ENCODE measurements at places on chromosomes 2 and 18.

DNA sequence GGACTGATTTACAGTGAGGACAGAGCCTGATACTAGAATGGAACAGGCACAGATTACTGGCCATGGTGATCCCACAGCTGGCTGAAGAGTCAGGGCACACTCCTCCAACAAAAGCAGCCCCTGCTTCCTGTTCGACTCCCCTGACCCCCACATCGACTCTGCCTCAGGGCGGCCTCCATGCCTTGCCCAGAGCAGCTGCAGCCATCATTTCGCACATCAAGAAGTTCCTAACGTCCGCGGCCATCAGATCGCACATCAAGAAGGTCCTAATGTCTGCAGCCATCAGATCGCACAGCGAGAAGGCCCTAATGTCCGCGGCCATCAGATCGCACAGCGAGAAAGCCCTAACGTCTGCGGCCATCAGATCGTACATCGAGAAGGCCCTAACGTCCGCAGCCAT, 192.8 kb upstream of the PXDN start:
- no peak for DNase-seq

DNA sequence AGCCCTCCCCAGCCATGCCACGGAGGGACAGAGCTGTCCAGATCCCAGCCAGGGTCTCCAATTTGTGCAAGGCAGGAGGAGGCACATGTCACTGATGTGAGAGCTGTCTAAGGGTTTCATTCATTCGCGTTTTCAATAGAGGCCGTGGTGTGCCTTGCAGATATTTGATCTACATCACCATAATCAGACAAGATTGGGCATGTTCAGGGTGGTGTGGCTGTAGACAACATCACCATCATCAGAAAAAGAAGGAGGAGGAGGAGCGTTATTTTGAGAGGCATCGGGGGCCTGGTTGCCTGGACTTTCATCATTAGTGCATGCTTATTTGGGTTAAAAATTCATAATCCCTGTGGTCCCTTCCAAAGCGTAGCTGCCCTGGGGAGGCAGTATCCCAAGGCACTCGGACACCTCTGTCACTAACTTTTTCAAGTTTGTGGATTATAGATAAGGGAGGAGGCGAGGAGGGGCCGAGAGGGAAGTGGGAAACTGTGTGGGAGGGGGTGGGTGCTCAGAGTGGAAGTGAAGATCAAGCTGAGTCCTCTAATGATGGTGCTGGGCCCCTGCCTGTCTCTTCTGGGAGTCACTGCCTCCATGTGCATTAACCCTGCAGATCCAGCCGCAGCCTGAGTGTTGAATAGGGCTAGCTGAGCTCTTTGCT, 194.1 kb downstream of the CTIF start:
- no peak for DNase-seq

- DNase-seq: no peak
Measured at GRCh38 chr2:207014424-207014823, 75.1 kb downstream of the CPO start.

DNA sequence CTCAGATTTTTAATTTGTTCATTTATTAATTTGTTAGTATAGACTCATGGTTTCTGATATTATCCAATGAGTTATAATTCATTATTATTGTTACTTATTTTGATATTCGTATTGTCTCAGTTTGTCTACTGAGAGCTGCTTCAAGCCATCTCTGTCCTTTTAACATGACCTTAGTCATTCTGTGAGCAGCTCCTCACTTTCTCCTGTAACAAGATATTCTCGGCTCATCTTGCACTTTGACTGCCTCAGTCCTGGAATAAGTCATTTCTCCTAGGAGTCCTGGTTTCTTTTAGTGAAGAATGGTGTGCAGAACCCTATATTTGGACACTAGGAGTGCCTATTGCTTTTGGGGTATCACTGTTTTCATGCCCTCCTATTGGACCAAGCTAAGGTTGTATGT, 13.2 kb downstream of the ASB1 start:
- no peak for DNase-seq

DNA sequence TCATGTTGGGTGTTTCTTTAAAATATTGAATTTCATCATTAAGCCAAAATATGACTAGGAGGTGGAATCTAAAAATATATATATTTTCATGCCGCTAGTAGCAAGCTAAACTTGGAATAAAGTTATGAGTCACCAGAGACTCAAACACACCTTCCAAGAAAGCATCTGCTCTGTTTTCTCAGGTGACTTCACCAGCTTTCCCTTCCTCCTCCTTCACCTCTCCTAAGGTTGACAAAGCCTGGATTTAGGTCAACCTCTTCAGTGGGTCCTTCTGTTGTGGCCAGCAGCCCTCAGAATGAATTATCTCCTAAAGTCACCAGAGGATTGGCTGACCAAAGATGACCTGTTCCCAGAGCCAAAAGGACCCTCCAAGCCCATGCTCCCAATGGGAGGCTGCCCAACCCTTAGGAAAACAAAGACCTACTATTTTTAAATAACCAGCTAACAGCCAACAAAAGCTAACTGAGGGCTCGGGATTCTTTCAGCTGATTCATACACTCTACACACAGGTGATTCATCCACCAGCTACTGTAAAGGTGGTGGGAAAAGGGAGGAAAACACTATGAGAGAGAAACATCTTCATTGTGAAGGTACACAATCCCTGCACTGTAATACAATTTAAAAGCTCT, 113.9 kb downstream of the MYO5B start:
- no peak for DNase-seq

- no peak for DNase-seq
Measured at GRCh38 chr2:224354632-224355211, 47.2 kb downstream of the FAM124B start.

DNA sequence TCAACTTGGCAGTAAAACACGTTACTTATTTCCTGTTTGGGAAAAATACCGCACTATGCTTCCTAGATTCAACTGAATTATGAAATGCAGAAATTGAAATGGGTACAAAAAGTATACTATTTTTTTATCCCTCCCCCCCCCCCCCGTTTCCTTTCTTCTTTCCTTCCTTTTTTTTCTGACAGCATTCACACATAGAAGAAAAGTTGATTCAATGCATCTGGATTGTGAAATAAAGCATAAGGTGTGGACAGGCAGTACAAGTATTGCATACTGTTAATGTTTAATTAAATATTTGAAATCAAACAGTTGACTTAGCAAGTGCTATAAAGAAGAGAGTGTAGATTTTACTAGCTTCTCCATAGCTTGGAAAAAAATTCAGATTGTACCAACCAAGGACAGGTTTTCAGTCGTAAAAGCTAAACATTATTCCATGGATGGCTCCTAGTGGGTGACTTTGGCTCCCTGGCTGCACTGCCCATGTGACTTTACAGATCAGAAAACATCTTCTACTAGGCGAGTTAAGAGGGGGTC, 21.6 kb upstream of the AGFG1 start:
- DNase-seq: no peak

DNA sequence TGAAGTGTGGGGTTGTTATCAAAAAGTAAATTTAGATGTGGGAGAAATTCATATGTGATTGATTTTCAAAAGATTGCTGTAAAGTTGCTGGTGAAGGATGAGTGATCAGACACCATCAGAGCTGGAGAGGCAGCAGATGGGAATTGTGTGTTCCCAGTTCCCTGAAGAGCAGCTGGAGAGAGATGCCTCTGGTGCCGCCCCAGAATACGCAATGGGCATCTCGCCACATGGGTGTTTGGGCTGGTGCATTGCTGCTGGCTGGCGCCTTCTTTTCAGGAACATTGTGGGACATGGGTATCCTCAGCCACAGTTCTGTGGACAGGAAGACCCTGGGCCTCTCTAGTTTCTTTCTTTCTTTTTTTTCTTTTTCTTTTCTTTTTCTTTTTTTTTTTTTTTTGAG, 11.9 kb downstream of the ATG4B start:
- DNase-seq: no peak

DNA sequence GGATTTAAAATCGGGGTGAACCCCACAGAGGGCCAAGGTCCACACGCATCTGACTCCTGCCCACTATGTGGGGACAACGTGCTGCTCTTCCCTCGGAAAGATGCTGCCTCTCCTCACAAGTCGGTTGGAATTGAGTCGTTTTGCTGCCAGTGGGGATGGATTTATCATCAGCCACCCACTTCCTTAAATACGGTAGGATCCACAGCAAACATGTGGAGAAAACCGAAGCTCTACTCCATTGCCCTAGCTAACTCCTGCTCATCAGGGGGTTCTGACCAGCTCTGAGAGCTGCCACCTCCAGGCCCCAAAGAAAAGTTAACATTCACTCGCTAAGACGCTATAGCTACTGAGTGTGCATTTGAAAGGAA, 80.9 kb downstream of the CHRNA1 start:
- no peak for DNase-seq

GRCh38 chr2:158955842-158956365, 12.5 kb upstream of the TANC1 start:
- no peak for DNase-seq

DNA sequence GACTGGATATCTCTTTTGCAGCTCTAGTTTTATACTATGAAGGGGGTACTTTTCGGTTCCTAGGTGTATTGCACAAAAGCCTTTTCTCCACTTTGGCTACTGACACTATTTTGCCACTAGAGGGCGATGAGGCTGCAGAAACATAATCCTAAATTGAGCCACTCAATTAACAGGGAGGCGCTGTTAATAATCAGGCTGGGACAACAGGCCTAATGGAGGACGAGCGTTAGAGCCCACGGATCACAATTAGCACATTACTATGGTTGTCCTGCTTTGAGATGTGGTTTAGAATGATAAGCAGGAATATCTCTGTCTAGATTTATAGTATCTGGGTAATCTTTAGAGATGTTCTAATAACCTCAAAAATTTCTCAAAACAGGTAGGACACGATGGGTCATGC, 62.2 kb upstream of the PMAIP1 start:
- DNase-seq: peak; percentile 11

DNA sequence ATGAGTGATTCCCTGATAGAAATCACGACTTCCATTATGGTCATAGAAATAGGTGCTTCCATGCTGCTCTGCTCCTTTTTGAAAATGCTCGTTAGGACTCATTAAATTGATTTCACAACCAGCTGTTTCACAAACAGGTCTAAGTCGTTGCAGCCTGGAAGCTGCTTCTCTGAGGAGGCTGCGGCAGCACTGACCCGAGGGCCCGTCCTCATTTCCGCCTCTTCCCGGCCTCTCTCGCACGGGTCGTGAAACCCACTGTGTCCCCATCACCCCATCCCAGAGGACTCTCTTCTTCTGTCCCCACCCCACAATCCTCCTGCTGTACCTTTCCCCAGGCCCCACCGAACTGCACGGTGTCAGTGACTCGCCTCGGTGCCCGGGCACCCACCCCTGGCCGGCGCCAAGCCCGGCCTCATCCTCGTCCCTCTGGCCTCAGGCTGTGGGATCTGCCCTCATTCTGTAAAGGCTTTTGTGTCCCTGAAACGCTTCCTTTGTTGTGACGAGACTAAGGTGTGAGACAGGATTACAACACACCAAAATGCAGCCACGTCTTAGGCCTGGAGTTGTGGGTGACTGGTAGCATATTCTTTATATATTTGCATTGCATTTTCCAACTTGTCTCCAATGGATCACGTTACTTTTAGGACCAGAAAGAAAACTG, 112.7 kb upstream of the CTDP1 start:
- DNase-seq: no peak

GRCh38 chr2:23009545-23010149, 375.3 kb upstream of the KLHL29 start:
- DNase-seq: no peak

DNA sequence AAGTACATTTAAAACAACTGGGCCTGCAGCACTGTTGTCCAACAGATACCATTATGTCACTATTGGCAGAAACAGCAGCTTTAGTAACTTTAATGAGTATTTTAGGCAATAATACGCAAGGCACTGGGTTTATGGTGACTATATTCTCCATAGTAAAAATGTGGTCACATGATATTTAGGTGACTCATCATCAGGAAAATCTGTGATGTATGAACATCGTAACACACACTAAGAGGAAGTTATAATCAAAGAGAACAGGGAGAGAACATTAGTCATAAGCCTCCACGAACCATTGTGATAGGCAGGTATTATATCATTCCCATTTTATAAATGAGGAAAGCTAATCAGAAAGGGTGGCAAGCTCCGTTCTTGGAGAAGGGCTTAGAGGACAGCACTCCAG, 36.9 kb downstream of the RAPH1 start:
- no peak for DNase-seq

DNA sequence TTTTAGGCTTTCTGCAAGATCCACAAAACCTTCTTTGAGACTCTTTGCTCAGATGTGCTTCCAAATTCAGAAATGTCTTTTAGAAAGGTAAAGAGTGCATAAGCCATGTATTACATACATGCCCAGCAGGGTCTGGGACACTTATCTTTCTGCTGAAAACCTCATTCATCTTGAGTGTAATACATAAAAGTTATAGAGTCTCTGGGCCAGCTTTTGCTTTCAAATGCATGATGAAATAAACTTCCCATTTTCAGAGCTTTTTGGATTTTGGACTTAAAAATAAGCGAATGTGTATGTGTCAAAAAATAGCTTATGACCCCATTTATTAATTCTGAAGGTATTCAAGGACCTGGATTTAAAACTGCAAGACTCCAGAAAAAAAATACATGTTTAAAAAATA, 8.0 kb downstream of the CYRIA start:
- no peak for DNase-seq

- no peak for DNase-seq
Measured at GRCh38 chr2:148660999-148661398, 16.4 kb downstream of the EPC2 start.

GRCh38 chr2:222722327-222722946, 51.0 kb downstream of the MOGAT1 start:
- DNase-seq: no peak

DNA sequence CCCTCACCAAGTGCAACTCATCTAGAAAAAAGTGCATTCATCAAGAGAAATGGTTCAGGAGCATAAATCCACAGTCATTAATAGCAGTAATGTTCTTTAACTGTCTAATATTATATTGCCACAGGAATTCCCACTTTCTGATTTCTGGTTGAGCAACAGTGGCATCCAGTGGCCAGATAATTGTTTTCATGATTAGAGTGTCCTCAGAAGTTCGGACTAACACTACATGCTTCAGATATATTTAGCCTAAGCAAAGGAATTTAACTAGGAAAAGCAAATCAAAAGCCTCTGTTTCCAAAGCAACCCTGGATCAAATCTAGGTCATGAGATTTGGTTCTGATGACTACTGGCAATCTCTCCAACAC, 9.8 kb upstream of the ERBB4 start:
- DNase-seq: peak; percentile 58

GRCh38 chr18:36279001-36279400, 18.5 kb upstream of the FHOD3 start:
- no peak for DNase-seq

GRCh38 chr2:601806-602455, 75.3 kb downstream of the TMEM18 start:
- DNase-seq: no peak

DNA sequence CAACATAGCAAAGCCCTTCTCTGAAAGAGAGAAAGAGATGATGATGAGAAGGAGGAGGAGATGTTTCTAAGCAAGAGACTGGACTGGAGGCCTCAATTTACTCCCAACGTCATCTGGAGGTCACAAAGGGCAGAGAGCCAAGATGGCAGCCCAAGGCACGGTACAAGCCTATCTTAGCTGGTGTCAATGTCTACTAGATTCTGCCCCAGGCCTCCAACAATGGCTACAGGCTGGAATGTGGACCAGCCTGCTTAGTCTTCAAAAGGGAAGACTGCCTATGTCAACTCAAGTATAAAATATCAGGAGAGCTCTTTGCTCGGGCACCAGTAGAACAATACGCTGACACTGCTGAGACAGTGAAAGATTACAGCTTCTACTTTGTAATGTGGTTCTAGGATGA, 6.7 kb upstream of the SLC4A5 start:
- DNase-seq: no peak
